ENCODE measurements at places on chromosomes 5 and 9. TPM values are rescaled to one million over a fixed set of nuclear protein-coding genes. Genes with fewer than 3 reads are reported as not detected.
A peak's percentile ranks its signal among the peaks of the same experiment; 100 is the strongest.

DNA sequence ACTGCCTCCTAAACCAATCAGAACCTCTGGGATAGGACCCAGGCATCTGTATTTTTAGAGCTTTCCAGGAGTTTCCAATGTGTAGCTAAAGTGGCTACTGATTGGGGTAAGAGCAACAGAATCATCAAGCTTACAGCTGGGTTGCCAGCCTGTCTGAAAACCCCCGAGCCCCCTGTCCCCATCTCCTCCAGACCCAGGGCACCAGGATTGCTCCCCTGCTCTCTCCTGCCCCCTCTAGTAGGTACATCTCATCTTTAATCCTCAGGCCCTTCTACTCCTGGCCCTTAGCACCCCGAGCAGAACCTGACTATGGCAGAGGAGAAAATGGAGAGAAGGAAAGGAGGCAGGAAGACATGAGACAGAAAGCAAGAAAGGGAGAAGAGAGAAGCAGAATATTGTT is 204.9 kb downstream of the GABBR2 start:
- H3K27ac ChIP-seq, result no peak overlapping the region
- no peaks in the 10 kb centered on the region for H3K4me1 ChIP-seq
- no peak for DNase-seq
- peaks cover 4% of the 10 kb centered on the region for H3K27me3 ChIP-seq

DNA sequence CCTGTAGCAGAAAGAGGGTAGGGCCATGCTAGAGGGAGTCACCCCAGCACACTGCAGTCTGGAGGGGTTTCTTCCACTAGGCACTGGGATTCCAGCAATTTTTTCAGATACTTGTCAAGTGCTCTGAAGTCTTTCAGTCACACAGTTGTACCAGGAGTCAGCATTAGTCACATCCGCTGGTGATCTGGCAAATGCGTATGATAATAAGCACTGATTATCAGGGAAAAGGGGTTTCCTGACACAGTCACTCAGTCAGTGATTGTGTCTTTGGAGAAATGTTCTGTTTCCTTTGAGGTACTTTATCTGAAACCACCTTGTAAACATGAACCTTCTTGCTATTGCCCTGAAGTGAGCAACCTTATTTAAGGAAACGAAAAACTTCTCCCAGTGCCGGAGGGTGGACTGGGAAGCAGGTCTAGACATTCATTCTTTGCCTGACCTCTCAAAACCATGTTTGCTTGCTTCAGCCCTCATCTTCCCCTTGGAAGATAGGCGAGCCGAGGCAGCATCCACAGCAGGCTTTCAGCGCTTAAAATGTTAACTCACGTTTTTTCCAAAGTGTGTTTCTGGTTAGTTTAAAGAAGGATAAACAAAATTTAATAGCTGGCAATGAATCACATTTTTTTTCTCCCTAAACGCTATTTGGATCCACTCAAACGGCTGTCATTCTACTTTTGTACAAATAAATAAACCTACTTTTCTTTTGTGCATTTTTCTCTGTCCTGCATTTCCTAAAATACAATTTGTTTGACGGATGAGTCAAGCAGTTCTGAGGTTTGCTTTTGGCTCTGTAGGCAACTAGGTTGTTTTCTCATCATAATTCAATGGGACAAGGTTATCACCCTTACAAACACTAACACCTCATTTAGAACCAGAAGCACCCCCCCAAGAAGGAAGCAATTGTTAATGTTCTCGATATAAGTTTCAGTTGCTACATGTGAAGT is 77.7 kb downstream of the FOXD1 start:
- peaks cover 16% of the 10 kb centered on the region for H3K27me3 ChIP-seq
- H3K4me3 ChIP-seq, result no peak overlapping the region
- H3K4me1 ChIP-seq, result no peaks in the 10 kb centered on the region

Gene TUBB4B
- 277 TPM for total RNA-seq

- H3K27me3 ChIP-seq, result peaks cover 2% of the 10 kb centered on the region
- no peaks in the 10 kb centered on the region for H3K4me1 ChIP-seq
- no peak overlapping the region for H3K4me3 ChIP-seq
- no peaks in the 10 kb centered on the region for H3K36me3 ChIP-seq
- H3K27ac ChIP-seq, result no peak overlapping the region
These were observed 55.7 kb upstream of the DPYSL3 start for GRCh38 chr5:147565524-147565923.

DNA sequence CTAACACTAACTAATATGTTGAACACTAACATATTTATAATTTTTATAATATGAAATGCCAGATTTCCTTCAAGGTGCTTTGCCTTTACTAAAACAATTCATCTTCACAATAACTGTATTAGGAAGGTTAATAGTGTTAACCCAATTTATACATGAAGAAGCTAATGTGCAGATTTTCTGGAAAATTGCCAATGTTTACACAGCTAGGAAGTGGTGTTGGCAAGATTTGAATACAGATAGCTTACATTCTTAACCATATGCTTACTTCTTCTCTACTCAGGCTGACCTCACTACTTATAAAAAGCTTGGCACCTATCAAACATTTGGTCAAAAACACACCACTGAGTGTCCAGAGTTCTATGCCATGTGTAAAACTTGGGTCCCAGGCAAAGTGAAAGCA is 445.4 kb upstream of the ITGA1 start:
- H3K27me3 ChIP-seq, result no peaks in the 10 kb centered on the region
- H3K4me3 ChIP-seq, result no peak overlapping the region
- no peak for DNase-seq
- no peak overlapping the region for H3K27ac ChIP-seq
- H3K36me3 ChIP-seq, result no peaks in the 10 kb centered on the region
- no peaks in the 10 kb centered on the region for H3K4me1 ChIP-seq

Gene PCDHB9
- not detected for total RNA-seq

GRCh38 chr5:135208903-135209721 is 175.1 kb upstream of the PITX1 start:
- DNase-seq, result no peak
- H3K4me1 ChIP-seq, result peaks cover 5% of the 10 kb centered on the region
- no peaks in the 10 kb centered on the region for H3K36me3 ChIP-seq
- H3K27ac ChIP-seq, result no peak overlapping the region

Gene SLC34A3
- total RNA-seq, result not detected

GRCh38 chr9:124293718-124294506 is 36.2 kb downstream of the NEK6 start:
- DNase-seq, result no peak
- H3K36me3 ChIP-seq, result no peaks in the 10 kb centered on the region
- H3K4me3 ChIP-seq, result no peak overlapping the region
- peaks cover 32% of the 10 kb centered on the region for H3K4me1 ChIP-seq
- H3K27ac ChIP-seq, result no peak overlapping the region

Gene RMRP
- total RNA-seq, result 5,787 TPM

- H3K4me1 ChIP-seq, result no peaks in the 10 kb centered on the region
- peak; percentile 79 for DNase-seq
- H3K4me3 ChIP-seq, result peak overlapping the region; percentile 51
- no peaks in the 10 kb centered on the region for H3K27me3 ChIP-seq
- H3K27ac ChIP-seq, result peak overlapping the region; percentile 63
These were observed 2.7 kb upstream of the NSMF start for GRCh38 chr9:137461663-137462395.

DNA sequence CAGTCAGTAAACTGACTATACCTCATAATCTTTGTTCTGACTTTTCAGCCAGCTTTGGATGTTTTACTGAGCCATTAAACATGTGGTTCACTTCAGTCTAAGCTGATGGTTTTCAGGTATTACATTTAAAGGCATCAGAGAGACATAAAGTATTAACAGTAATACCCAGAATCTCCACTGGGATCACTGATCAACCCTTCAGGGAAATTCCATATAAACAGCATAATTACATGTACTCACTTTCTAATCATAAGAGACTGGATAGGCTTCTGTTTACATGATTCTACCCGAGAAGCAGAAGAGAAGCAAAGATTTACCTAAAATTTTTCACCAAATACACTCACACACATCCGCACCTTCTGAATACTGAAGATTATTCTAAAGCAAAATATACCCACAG is 186.7 kb upstream of the FREM1 start:
- H3K27me3 ChIP-seq, result peaks cover 6% of the 10 kb centered on the region
- no peaks in the 10 kb centered on the region for H3K4me1 ChIP-seq
- DNase-seq, result no peak
- H3K27ac ChIP-seq, result no peak overlapping the region
- no peaks in the 10 kb centered on the region for H3K36me3 ChIP-seq
